ENCODE measurements at places on chromosomes 1 and 21.

DNA sequence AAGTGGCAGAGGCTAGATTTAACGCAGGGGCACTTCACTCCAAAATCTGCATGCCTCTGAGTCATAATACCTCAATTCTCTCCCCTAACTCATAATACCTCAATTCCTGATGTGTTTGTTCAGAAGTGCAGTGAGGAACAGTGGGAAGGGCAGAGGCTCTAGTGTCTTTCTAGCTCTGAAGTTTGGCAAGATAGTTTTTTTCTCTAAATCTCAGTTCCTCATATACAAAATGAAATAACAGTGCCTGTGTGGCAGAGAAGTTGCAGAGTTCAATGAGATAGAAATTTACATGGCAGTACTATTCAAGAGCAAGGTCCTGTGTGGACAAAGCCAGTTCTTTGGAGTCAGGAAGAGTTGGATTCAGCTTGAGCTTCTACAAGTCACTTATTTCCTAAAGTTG, 9.8 kb downstream of the JUN start:
- DNase-seq: no peak

- no peak for DNase-seq
Measured at GRCh38 chr1:247357781-247358211, 26.1 kb upstream of the ZNF496 start.

DNA sequence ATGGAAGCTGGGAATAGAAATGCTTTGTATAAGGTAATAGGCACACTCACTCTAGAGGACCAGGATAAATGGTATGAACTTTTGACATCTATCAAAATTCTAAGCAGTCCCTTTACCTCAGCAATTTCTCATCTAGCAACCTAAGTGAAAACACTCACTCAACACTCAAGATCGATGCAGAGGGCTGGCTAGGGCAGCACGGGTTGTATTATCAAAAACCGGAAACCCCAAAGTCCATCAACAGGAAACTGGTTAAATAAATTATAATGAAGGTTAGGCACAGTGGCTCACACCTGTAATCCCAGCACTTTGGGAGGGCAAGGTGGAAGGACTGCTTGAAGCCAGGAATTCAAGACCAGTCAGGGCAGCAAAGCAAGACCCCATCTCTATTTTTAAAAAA, 9.4 kb downstream of the USP48 start:
- DNase-seq: no peak

- no peak for DNase-seq
Measured at GRCh38 chr1:179083533-179083932, 1.7 kb downstream of the TOR3A start.

GRCh38 chr1:54564312-54565112, 16.5 kb downstream of the ACOT11 start:
- no peak for DNase-seq

- peak; percentile 31 for DNase-seq
Measured at GRCh38 chr21:25708467-25709065, 26.1 kb downstream of the ATP5PF start.

DNA sequence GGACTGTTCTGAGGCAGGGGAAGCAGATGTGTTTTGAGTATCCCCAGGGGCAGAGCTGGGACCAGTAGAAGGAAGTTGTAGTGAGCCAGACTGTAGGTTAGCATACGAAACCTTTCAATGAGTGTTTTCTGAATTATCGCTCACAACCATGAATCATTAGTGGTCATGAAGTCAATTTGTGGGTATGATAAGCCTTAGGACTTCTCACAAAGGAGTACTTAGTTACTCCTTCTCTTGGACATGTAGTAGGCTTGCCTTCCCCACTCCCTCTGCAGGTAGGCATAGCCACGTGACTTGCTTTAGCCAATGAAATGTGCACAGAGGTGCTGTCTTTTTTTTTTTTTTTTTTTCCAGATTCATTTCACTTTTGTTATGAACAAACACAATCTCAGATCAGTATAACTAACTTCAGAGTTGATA, 23.9 kb upstream of the FAAH start:
- no peak for DNase-seq

DNA sequence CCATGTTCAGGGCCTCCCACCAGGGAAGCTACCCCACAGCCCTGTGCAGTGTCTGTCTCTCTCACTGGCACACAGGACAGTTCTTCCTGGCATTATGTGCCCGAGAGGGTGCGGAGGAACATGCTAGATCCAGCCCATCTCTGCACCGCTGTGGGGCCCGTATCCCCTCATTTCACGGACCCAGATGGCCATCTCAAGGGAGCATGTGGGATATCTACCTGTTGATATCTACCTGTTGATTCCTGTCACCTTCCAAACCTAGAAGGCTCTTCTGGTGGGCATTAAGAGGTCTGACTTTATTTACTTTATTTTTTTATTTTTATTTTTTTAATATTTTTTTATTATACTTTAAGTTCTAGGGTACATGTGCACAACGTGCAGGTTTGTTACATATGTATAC, 11.7 kb downstream of the PIK3CD start:
- no peak for DNase-seq

DNA sequence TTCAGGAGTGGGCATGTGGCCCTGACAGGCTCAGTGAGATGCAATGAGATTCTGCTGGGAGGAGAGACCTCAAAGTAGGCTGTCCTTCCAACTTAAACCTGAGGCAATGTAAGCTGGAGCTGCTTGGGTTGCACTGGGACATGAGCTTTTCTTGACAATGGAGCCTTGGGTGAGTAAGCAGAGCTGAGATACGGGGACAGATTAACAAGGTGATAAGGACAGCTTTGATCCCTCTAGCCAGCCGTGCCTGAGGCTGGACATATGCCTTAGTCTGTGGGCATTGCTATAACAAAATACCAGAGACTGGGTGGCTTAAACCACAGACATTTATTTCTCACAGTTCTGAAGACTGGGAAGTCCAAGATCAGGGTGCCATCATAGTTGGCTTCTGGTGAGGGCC, 18.3 kb upstream of the NGF start:
- DNase-seq: no peak

DNA sequence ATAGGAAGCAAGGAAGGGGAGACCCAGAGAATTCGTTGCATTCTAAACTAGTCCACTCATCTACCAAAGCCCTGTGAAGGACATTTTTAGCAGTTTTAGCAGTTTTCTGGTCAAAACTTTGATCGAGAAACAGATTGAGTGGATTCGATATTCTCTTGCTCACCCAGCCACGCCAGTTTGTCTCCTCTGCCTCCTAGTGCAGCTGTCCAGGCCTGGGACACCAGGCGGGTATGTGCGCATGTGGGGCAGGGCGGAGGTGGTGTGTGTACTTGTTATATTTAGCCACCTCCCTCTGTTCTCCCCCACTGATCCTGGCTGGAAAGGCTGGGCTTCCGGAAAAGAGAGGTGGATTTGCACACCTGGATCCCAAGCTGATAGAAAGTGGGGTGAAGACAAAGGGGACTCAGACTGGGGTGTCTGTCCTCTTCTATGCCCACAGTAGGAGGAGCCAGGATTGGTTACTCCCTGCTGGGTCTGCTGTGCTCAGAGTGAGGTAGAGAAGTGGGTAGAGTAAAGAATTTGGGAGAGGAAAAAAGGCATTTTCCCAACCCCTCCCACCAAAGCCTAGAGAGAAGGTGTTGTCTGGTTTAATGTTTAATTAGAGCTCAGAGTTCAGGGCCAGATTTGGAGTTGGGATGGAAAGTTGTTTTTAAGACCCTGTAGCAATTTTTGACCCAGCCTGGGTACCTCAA, 3.8 kb downstream of the LMNA start:
- DNase-seq: no peak

DNA sequence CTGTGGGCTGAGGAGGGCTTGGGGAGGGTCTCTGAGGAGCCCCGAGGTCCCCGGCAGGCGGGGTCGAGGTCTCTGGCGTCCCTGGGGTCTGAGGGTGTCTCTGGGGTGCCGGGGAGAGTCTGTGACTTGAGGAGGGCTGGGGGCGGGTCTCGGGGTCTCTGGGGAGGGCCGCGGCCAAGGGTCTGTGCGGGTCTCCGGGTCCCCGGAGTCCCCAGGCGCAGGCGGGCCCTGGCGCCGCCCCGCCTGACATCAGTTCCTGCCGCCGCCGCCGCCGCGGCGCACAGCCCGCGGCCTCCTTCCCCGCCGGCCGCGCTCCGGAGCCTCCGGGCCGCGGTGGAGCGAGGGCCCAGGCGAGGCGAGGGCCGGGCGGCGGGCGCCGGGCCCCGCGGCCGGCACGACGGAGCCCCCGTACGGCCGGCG, at the start of gene PLEKHM2:
PLEKHM2 (plus strand) TSS at position 279 of the 420 bp plus-strand sequence. CDS start 239 bp downstream, outside the sequence.
- peak; percentile 7 for DNase-seq

DNA sequence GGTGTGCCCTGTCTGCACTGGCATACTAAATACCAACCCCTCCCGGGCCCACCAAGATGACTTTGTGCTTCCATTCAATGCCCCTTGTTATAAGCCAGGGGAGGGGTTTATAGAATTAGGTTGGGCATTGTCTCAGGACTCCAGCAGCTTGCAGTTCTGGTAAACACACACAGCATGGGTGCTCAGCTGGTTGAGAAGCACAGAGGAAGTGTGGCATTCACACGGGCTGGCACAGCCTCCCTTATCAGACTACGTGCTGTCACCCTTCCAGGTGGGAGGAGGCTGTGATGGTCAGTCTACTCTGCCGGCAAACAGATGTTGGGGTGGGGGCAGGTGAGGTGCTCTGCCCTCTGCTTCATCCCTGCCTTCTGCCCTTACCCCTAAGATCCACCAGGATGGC, 15.0 kb upstream of the SLC6A17 start:
- DNase-seq: no peak

GRCh38 chr1:94250341-94250740, 13.0 kb upstream of the ARHGAP29 start:
- no peak for DNase-seq

GRCh38 chr1:19684677-19685076, 20.0 kb downstream of the HTR6 start:
- DNase-seq: no peak

DNA sequence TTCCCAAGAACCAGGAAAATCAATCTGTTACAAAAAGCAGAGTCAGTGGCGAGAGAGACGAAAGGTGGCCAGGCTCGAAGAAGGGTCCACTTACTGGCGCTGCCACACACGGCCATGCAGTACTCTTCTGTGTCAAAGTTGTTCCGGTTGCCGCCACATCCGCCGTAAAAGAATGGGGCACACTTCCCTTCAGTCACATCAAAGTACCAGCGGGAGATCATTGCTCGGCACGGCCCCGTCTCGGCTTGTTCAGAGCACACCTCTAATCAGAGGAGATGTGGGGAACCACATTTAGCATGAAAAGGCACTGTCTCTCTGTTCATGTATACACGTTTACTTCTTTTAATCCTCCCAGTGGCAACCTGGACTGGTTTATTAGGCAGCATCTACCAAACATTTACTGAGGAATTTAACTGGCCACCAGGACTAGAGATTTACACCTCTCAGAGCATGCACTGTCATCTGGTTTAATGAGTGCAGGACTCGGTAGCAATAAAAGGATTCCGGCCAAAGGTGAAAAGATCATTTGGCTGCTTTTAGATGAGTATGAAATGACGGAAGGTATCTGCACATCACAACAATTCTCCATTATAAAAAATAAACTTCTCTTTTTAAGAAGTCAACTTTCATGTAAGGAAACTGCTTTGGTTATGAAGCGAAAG, 170.5 kb downstream of the APP start:
- peak; percentile 1 for DNase-seq
